ENCODE measurements at places on chromosomes 7 and 10. TPM values are rescaled to one million over a fixed set of nuclear protein-coding genes. Genes with fewer than 3 reads are reported as not detected.

DNA sequence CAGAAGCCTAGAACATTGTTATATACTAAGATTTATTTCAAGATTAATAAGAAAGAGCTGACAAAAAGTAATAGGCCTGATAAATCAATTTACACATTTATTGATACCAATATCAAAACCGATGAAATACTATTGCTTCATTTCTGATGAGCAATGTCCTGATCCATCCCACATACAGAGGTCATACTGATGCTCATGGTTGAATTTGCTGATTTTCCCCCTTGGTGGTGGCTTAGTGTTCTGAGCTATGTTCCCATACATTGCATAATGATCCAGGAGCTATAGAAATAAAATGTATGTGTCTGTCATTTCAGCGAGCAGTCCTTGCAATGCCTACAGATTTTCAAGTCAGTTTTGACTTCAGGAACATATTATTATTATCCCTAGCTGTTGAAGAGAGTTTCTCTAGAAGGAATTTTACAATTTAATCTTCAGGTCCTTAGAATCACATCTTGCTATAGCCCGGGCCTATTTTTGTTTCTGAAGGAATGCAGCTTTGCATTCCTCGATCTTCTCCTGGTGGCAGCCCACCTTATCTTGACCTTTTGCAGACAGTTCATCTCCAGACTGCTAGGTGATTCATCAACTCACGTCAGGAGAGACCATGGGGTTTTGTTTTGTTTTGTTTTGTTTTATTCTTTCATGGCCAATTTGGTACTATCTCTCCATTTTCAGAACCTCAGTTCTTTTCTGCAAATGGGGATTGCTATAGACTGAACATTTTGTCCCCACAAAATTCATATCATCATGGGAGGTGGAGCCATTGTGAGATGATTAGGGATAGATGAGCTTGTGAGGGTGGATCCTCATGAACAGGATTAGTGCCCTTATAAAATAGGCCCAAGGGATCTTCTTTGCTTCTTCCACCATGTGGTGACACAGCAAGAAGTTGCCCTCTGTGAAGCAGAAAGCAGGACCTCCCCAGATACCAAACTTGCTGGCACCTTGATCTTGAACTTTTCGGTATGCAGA lies 465.6 kb upstream of the IGFBP3 start:
- ATAC-seq = no peak

GRCh38 chr7:24981171-24981951 lies 1.4 kb upstream of the OSBPL3 start:
- peak; percentile 13 for ATAC-seq

DNA sequence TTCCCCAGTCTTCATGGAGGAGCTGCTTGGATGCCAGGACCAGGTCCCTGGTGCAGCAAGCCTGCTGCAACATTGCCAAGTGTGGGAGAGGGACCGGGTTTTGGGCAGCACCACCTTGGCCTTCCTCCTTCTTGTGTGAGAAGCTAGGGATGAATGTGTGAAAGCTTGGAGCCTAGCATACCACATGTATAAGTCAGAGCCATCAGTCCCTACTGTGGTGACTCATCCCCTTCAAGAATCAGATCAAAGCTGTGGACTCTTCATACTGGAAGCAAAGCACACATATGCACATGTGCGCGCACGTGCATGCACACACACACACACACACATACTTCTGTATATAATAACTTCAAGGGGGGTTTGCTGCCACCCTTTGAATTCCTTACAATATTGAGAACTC lies 527.8 kb downstream of the LRMDA start:
- peak; percentile 45 for ATAC-seq

GRCh38 chr7:17934612-17935240 lies 5.6 kb downstream of the SNX13 start:
- ATAC-seq = no peak

DNA sequence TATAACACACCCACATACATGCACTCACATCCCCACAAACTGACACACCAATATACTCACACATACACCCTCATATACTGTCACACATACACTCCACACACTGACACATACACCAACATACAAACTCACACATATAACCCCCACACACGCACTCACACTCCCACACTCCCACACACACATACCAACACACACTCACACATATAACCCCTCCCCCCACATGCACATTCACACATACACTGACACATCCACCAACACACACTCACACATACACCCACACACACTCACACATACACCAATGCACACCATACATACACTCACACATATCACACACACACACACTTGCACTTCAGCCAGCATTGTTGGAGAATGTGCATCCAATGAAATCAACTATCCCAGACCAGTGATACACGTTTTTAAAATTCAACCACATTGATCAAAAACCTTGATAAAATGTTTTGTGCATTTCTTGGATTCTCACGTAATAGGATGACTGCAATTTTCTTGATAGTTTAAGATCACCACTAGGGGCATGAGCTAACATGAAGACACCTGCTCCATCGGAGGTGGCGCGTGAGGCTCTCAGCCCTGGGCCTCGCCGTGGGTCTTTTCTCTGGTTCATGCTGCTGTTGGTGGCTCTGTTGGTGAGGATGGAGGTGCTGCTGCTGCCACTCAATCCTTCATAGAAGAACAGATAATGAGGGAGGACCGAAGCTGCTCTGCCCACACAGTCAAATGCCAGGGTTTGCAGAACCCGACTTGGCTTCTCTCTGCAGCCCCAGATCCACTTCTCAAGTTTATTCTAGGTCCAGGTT lies 32.1 kb upstream of the CHST15 start:
- ATAC-seq = no peak

DNA sequence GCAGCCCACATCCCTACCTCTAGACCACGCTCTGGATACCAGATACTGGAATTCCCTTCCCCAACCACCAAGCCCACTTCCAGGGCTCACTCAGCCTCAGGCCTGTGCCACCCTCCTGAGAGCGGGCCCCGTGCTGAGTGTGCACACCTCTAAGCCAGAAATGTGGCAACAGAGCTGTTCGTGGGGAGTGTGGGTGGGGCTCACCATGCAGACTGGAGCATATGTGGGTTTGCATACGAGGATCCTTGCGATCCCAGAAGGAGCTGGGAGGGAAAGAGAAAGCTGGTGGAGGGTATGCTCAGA lies 13.0 kb upstream of the LIMK1 start:
- ATAC-seq = no peak

DNA sequence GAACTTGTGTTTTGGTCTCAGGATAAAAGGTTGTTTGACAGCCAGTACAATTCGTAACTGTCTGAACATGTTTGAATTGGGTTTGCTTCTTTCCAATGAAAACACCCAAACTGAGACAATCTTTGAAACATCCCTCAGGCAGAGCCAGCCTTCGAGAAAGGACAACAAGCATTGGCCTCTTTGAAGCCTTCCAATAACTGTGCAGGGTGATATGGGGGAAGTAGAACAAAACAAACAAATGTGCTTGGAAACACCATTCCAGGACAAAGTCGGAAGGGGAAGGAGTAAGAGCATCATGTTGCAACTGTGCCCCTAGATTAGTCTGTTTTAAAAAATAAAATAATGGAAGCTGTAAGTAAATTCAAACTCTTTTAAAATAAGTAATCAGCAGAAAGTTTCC lies 39.5 kb downstream of the IL2RA start:
- ATAC-seq = no peak

- ATAC-seq = no peak
These were observed 6.2 kb downstream of the SLC18A2 start for GRCh38 chr10:117246997-117247671.

GRCh38 chr7:107967420-107967819 lies 35.5 kb downstream of the LAMB1 start:
- ATAC-seq = no peak

DNA sequence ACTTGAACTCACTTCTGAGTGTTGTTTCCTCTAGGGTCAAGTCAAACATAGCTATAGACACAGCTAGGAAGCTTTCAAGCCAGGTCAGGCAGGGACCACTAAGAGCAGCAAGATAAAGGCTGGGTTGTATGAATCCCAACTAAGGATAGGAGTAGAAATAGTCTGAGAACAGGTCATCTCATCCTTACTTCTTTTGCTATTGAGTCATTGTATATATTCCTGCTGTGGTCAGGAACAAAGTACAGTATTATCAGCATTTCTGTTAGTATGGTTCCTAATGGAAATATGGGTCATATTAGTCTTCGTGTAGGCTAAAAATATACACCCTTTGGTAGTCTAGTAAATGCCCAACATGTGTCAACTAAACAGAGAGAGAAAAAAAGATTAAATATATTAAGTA lies 145.3 kb downstream of the BTAF1 start:
- ATAC-seq = no peak

- peak; percentile 66 for ATAC-seq
These were observed 61.8 kb downstream of the RASGEF1A start for GRCh38 chr10:43204943-43205671.

DNA sequence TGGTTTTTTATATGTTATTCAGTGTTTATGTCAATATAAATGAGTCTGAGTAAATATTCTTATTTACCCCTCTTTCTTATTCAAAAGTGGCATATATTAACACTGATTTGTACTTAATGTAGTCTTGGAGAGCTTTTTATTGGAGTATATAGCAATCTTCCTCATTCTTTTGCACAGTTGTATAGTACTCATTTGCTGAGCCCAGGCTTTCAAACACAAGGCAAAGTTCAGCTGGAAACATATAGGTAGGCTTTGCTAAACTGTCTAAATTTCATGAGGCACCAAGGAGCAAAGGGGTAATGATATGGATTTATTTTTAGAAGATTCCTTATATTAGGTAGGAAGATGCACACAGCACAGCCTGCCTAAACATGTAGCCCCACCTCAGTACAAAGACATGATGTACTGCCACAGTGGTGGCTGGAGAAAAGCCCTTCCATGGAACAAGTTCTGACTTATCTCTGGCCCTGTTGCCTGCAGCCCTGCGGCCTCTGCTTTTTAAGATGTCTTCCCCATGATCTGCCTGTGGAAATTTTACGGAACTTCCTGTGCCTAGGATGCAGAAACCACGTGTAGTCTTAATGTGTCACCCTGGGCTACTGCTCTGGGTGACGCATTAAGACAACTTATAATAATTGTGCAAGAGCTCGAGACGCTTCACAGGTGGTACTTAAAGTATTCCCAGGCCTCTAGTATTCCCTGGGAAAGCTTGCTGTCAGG lies 9.6 kb upstream of the PDCD4 start:
- no peak for ATAC-seq

DNA sequence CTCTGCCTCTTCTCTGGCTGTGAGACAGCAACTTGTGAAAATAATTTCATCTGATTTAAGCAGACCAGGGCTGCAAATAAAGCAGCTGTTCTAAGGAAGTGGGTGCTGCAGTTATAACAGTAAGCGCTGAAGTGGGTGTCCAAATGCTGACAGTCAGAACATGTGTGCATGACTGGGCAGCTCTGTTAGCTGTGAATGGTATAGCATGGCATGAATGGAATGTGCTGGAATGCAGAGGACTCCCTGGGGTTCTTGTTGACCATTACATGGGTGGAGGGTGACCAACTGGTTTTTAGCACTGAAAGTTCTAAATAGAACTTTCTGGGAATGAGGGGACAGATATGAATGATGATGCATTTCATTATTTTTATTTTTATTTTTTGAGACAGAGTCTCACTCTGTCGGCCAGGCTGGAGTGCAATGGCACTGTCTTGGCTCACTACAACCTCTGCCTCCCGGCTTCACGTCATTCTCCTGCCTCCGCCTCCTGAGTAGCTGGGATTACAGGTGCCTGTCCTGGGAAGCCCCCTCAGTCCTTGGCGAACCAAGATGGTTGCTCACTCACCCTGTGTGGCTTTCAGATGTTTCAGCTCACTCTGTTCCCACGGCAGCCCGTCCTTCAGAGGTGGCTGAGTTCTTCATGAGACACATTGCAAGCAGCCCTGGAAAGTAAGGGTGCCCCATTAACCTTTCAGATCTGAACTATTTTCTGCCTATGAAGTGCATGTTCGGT lies 319.8 kb upstream of the PHYHIPL start:
- ATAC-seq = no peak

DNA sequence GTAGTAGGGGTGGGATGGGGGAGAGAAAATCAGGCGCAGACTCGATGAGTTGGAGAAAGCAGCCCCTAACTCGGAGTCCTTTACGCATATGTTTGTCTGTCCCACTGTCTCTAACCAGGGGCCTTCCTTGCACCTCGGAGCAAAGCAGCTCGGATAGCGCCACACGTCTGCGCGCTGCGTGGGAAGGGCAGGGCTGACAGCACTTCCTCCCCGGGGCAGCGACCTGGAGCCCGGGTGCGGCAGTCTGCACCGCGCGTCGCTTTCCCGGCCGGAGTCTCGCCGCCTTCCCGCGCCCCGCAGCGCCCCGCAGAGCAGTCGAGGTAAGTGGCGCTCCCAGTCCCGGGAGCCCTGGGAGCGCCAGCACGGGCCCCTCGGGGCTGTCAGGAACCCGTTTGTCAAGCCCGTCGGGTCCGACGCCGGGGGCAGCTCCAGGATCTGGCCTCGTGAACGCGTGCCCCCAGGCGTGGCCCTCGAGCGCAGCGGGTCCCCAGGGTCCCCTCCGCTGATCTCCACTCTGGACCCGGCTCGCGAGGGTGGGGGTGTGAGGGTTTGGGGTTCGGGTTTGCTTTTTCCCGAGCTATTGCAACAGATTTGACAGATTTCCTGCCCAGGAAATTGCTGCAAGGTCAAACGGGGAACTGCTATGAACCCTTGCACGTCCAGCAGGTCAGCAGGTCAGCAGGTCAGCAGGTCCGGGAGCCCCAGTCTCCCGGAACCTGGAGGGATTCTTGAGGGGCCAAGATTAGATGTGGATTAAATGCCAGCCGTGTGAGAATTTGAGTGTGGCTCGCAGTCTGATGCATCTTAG lies 597 bp downstream of the APBB1IP start:
- no peak for ATAC-seq

GRCh38 chr10:130814610-130815009 lies 496.9 kb downstream of the TCERG1L start:
- no peak for ATAC-seq

DNA sequence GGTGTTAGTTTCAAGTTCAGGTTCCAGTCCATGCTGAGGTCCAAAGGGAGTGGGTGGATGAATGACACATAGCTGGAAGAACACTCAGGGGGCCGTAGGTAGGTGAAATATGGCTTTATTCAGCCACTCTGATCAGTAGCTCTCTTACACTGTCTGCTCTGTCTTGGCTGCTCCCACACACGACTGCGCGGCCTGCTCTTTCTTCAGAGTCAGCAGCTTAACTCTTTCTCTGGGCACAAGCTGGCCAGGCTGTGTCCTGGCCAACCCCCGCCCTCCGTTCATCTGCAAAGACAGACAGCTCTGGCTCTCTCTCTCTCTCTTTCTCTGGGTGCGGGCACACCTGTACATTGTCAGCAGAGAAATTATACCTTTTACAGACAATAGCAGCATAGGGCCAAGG lies 317.4 kb upstream of the SORCS1 start:
- ATAC-seq = no peak

- no peak for ATAC-seq
These were observed 1396.8 kb downstream of the GATA3 start for GRCh38 chr10:9451211-9451773.

GRCh38 chr10:110780704-110781103 lies 91.0 kb upstream of the PDCD4 start:
- ATAC-seq = no peak

The CD36 gene
- 0.31 TPM for total RNA-seq

The CYP26C1 gene
- 0.18 TPM for total RNA-seq

The PSMG3 gene
- total RNA-seq = 38.5 TPM

The MSMB gene
- total RNA-seq = not detected

The IGF2BP3 gene
- total RNA-seq = 32.6 TPM

The LIPK gene
- total RNA-seq = not detected

The ITGA8 gene
- 0.27 TPM for total RNA-seq

The PON3 gene
- 1.3 TPM for total RNA-seq

The HOXA3 gene
- total RNA-seq = 36.1 TPM

The FXYD4 gene
- not detected for total RNA-seq

The AFAP1L2 gene
- total RNA-seq = 3.6 TPM

The OR9A2 gene
- not detected for total RNA-seq

The TMEM254 gene
- 15.7 TPM for total RNA-seq

The TEX47 gene
- total RNA-seq = not detected

Data from motor neuron (in vitro differentiated cells).